ENCODE measurements at places on chromosomes 4 and X.
A peak's percentile ranks its signal among the peaks of the same experiment; 100 is the strongest.

DNA sequence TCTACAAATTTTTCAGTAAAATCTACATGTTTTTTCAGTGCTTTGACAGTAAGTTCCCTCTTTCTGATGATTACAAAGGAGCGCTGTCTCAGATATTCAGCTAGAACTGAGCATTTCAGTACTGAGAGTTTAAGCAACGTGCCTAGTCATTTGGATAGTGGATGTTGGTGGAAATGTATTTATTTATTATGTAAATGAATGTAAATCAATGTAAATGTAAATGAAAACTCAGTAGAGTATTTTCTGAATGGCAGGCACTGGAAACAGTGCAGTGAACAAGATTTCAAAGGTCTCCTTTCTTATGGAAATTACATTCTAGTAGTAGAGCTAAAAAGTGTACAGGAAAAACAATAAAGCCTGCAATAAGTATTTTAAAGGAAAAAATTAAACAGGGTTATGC, 370.2 kb upstream of the SPANXN4 start:
- DNase-seq = no peak

DNA sequence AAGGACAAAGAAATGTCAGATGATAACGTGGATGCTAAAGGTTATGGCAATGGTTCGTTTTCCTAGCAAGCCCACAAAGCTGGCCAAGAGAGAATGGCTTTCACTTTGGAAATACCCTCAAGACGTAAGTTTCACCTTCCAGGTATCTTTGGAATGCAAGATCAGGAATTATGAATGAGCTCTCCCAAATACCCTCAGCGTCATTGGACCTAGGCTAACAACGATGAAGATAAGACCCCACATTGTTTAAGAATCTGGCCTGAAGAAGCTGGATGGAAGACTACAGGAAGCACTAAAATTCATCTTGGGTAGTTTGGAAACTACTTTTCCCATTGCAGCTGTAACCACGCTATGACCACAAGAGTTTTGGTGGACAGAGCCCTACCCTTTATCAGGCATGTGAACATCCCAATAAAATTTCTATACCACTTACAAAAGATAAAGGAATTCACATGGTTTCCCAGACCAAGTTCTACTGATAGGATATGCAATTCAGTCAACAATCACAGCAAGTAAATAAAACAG, 111.9 kb downstream of the KDR start:
- DNase-seq = no peak

GRCh38 chr4:27635936-27636913, 775.6 kb downstream of the STIM2 start:
- no peak for DNase-seq

DNA sequence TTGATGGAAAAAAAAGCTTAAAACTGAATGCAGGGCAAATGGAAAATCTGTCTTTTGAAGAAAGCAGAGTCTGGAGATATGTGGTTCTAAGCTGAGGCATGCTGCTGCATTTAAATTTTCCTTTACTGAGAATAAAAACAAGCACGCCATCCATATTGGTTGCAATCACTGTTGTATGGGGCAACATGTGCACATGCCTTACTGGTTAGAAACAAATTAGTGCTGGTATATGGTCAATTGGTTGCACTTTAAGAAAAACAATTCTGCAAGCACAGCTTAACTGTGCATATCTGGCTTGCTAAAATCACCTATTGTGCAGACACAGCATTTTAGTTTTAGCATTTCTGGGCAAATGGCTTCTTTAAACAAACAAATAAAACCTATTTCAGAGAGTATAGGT, 239.1 kb downstream of the NDST4 start:
- DNase-seq = no peak

DNA sequence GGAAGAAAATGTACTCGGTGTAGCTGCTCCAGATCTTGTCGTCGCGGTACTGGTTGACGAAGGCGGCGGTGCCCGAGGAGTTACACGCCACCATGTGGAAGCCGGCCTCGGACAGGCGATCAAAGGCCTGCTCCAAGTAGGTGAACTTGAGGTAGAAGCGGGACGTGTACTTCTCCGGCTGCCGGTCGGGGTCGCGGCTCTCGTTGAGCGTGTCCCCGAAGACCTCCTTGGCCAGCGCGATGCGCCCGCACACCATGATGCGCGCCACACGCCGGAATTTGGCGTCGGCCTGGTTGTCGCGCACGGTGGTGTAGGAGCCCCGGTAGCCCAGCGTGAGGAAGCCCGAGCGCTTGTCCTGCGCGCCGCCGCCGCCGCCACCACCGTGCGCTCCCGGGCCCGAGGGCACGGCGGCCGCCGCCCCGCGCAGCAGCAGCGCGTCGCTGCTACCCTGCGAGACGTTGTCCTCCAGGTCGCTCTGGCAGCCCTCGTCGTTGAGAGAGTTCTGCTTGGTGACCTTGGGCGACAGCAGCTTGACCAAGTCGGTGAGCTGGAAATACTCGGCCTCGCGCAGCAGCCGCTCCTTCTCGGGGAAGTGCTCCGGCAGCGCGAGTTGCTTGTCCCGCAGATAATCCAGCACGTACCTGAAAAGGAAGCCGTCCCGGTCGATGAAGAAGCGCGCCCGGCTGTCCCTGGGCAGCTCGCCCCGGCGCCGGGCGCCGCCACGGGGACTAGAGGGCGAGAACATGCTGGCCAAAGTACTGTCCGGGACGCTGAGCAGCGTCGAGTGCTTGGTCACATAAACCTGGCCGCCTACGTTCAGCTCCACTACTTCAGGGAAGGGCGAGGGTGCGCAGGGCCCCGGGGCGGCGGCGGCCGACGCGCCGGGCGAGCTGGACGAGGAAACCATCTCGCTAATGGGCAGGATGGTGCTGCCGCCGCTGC, 775 bp downstream of the KCTD8 start:
- peak; percentile 31 for DNase-seq

GRCh38 chr4:7650606-7651385, 216.1 kb upstream of the PSAPL1 start:
- peak; percentile 39 for DNase-seq

DNA sequence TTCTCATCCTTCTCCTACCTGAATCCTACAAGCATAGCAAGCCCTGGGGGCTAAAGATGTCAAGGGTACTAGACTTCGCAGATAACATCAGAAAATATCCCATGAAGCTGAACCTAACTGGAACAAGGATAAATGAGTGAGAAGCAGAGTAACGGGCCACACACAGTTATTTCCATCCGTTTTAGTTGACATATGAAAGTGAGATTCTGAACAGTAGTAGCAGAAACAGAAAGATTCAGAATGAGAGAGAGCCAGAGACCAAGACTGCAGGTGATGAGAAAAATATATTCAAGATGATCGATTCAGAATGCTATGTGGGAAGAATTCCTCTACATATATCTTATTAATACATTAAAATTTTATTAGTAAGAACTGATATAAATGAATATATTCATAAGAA, 165.1 kb downstream of the TSPAN5 start:
- DNase-seq = no peak

Measured in hematopoietic multipotent progenitor cell (in vitro differentiated cells).